ENCODE measurements at places on chromosomes 2 and 18.

DNA sequence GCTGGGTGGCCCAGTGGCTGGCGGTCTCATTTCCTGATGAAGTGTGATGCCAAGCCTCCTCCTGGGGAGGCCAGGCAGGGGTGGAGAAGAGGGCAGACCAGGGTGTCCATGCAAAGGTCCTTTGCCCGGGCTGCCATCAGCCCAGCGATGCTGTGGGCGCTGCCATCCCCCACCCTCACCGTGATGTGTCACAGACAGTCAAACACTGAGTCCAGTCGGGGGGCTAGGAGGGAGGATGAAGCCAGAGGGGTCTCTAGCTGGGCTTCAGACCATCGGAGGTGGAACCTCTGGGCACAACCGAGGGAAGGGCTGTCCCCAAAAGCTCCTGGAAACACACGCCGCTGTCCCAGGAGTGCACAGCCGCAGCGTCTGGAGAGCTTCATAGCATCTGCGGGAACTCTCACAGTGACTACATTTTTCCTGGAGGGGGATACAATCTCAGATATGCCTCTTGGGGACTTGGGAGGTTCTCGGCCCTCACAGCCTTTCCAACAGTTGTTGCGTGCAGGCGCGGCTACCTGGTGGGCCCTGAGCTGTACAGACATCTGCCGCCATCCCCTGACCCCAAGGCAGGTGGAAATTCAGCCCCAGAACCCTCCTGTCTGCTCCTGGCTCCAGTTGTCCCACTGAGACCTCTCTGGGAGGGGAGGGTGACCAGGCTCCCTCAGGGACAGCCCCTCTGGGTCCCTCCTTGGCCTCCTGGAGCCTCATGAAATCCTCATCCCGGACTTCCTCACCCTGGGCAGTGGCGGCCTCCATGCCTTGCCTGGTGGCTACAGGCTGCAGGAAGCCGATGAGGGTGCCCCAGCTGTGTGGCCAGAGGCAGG lies 26.5 kb upstream of the OTOS start:
- no peak for DNase-seq

- DNase-seq, result no peak
These were observed 3.3 kb upstream of the HOXD11 start for GRCh38 chr2:176103742-176104315.

DNA sequence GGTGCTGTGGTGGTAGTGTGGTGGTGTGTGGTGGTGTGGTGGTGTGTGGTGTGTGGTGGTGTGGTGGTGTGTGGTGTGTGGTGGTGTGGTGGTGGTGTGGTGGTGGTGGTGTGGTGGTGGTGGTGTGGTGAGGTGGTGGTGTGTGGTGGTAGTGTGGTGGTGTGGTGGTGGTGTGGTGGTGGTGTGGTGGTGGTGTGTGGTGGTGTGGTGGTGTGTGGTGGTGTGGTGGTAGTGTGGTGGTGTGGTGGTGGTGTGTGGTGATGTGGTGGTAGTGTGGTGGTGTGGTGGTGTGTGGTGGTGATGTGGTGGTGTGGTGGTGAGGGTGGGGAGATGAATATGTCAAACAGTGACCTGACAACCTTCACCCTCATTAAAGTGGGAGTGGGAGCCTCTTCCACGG lies 55.6 kb upstream of the DLGAP1 start:
- DNase-seq, result no peak

- DNase-seq, result no peak
These were observed 67.1 kb downstream of the ABCG8 start for GRCh38 chr2:43905871-43906270.

- no peak for DNase-seq
These were observed 31.8 kb upstream of the LYPD1 start for GRCh38 chr2:132701810-132702209.

- no peak for DNase-seq
These were observed 107.6 kb downstream of the SMAD7 start for GRCh38 chr18:48843162-48843561.

DNA sequence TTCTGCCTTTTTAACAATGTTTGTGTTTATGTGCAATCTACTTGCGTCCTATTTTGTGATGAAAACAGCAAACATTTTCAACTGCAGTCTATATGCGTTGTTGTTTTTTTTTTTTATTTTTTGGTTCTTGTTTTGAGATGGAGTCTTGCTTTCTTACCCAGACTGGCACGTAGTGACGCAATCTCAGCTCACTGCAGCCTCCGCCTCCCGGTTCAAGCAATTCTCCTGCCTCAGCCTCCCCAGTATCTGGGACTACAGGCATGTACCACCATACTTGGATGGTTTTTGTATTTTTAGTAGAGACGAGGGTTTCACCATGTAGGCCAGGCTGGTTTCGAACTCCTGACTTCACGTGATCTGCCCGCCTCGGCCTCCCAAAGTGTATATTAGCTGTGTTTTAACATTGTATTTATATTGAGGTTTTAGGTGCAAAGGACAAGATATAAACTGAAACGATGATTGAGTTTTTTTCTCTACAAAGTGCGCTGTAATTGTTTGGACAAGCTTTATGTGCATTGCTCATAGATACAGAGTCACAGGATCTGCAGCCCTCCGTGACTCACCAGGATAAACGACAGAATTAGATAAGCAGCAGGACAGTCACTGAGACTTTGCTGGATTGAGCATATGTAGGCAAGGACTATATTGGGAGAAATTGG lies 17.4 kb downstream of the CDH7 start:
- no peak for DNase-seq

DNA sequence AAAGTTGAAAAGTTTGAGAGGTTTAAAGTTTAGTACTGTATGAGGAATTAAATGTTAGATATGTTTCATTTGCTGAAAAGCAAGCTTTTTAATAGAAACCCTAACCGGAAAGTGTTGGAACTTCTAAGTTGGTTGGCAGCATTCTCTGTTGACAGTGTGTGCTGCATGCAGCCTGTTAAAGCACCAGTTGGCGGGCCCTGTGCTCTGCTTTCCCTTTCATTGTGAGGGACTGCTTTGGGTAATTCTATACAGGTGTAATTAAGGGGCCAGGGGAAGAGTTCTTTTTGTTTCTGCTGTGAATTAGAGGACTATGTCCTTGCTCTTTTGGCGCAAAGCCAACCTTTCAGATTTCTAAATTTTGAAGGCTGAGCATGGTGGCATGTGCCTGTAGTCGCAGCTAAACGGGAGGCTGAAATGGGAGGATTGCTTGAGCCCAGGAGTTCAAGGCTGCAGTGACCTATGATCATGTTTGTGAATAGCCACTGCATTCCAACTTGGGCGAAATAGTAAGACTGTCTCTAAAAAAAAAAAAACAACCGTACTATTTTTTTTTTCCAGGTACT lies 20.1 kb downstream of the PLEKHB2 start:
- no peak for DNase-seq

- DNase-seq, result no peak
These were observed 297.7 kb upstream of the SYT4 start for GRCh38 chr18:43574974-43575373.
